DMS 273 treated with DMSO at 0.1 percent for 48 hours (cell line): ENCODE measurements at places on chromosomes 3 and 15.
A peak's percentile ranks its signal among the peaks of the same experiment; 100 is the strongest.

- no peak for DNase-seq
Observed at GRCh38 chr15:65032801-65033537, 3.5 kb upstream of the MTFMT start.

- DNase-seq: no peak
Observed at GRCh38 chr15:50426428-50426827, 2.2 kb downstream of the USP8 start.

- no peak for DNase-seq
Observed at GRCh38 chr3:73141525-73141924, 80.1 kb downstream of the EBLN2 start.

DNA sequence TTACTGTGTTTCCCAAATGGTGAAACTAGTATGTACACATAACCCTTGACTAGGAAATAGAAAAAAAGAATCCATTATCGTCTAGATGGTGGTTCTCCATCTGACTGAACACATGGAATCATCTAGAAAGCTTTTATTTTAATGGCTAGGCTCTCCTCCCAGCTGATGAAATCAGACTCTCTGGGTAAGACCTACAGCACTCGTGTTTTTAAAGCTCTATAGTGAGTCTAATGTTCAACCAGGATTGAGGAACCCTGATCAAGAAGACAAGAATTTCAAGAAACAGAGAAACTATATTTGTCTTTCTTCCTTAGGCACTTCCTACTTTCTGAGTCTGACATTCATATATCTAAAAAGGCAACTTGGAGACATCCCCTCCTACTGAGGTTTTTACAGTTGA lies 118.8 kb downstream of the TMCO5A start:
- no peak for DNase-seq

DNA sequence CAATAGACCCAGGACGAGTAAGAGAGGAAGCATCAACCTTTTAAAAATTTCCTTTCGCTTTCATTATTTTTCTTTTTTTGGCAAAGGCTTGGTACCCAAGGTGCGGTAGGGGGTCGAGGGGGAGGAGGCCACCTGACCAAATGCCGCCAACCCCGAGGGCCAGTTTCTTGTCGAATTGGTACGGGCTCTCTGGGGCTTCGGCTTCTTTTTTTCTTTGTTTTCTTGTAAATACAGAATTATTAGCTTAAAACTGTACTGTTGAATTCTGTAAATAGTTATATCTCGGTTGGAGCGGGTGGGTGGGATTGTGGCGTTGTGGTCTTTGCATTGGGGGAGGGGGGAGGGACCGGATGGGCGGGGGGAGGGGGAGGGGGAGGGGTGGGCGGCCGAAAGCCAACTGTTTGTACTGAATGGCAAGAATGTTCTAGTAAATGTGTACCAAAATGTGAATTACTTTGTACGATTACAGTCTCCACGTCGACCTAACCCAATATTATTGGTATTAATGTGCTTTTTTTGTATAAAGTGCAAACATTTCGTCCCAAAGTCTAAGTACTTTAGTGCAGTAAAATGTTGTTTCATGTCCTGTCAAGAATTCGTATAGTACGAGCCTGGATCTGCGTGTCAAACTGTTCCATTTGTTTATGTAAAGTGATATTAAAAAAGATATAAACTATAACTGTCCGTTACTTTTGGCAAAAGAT lies 4.7 kb downstream of the ZIC1 start:
- no peak for DNase-seq

GRCh38 chr15:63877713-63878271 lies 44.0 kb upstream of the HERC1 start:
- no peak for DNase-seq

- no peak for DNase-seq
Observed at GRCh38 chr15:48029642-48030041, 91.1 kb upstream of the SLC24A5 start.

GRCh38 chr3:30924763-30925162 lies 30.3 kb upstream of the GADL1 start:
- no peak for DNase-seq

GRCh38 chr3:19263606-19264005 lies 115.3 kb downstream of the KCNH8 start:
- DNase-seq: no peak

GRCh38 chr15:100930306-100930848 lies 11.2 kb downstream of the LRRK1 start:
- DNase-seq: no peak

DNA sequence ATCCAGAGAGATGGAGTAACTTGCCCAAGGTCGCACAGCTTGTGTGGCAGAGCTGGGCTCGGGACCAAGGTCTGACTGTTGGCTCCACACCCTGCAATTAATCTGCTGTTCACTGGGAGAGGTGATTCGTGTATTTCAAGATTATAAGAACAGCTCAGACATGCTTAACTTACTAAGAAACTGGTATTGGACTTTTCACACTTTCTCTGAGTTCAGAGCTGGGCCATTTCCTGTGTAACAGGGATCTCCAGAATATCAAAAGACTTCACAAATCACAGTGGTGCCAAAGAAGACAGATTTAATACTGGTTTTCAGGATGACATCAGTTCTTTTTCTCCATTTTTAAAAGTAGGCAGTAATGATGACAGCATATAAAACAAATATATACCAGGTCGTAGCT lies 156.8 kb upstream of the UBE2E1 start:
- DNase-seq: no peak

- DNase-seq: no peak
Observed at GRCh38 chr3:178120367-178120766, 415.9 kb upstream of the KCNMB2 start.

DNA sequence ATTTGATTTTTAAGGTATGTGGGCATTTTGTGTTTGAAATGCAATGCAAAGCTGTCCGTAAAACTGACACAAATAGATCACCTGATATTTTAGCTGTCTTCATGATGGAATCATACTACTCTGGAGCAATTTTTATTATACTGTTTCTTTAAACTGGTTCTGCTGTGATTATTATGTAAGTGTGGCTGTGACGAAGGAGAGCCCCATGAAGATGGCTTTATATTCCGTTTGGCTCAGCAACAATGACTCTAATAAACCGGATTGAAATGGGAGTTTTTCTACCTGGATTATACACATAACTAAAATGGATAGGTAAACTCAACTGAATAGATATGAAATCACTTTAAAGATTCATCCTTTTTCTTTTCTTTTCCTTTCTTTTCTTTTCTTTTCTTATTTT lies 9.4 kb downstream of the TLNRD1 start:
- no peak for DNase-seq

GRCh38 chr15:86231864-86232721 lies 152.4 kb downstream of the AGBL1 start:
- no peak for DNase-seq

- no peak for DNase-seq
Observed at GRCh38 chr15:70835415-70835814, 18.5 kb downstream of the LARP6 start.

- DNase-seq: no peak
Observed at GRCh38 chr15:66826507-66826906, 124.5 kb downstream of the SMAD6 start.

DNA sequence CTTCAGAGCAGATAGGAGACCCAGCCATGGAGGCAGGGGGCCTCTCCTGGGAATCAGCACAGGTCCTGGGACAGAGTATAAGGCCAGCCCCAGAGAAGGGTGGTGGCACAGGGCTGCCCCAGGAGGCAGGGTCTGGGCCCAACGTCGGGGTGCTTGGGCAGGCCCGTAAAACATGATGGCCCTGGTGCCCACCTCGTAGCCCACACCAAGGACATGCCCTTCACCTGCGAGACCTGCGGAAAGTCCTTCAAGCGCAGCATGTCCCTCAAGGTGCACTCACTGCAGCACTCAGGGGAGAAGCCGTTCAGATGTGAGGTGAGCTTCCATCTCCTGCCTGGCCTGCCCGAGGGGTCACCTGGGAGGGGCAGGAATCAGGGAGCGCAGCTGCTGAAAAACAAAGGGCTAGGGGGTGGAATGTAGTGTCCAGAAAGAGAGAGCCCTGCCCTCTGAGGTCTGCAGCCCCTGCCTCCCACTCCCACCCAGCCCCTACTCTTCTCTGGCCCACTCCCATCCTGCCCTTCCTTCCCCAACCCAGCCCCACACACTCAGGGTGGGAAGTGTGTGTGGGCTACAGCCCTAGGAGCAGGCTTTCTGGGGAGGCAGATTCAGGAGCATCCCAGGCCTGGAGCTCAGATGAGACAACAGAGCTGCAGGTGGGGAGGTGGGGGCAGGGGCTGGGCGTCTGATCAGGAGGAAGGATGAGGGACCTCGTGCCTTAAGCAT lies 9.5 kb downstream of the ZBTB47 start:
- no peak for DNase-seq

- DNase-seq: peak; percentile 53
Observed at GRCh38 chr15:66936109-66936860, 129.1 kb upstream of the SMAD3 start.

DNA sequence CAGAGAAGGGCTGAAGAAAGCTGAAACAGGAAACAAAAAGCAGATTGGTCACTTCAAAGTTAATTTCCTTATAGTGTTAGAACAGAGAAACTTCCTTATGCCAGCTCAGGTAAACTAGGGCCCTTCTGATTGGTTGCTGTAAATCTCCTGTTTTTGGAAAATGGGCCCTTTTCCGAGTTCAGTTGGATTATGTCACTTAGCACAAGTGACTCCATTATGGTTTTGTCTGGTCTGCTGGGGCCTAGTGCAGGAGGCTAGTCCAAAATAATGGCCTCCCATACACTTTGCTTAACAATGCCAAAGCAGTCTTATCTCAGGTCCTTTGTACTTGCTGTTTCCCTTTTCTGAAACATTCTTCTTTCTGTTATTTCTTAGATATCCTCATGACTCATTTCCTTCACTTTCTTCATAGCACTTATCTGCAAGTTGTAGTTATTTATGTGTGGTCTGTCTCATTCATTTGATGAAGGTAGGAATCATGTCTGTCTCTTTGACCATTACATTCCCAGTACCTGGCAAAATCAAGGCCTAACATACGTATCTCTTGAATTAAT lies 7.7 kb upstream of the DCP1A start:
- DNase-seq: no peak

DNA sequence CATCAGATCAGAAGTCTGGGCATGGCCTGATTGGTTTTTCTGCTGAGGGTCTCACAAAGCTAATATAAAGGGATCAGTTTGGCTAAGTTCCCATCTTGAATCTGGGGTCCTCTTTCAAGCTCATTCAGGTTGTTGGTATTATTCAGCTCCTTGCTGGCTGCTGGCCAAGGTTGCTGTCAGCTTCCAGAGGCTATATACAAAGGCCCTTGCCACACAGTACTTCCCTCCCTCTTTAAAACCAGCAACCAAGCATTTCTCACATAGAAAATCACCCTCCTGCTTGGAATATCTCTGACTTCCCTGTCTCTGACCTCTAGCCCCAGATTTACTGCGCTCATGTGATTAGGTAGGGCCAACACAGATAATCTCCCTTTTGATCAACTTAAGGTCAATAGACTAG lies 442.9 kb downstream of the ERC2 start:
- no peak for DNase-seq

DNA sequence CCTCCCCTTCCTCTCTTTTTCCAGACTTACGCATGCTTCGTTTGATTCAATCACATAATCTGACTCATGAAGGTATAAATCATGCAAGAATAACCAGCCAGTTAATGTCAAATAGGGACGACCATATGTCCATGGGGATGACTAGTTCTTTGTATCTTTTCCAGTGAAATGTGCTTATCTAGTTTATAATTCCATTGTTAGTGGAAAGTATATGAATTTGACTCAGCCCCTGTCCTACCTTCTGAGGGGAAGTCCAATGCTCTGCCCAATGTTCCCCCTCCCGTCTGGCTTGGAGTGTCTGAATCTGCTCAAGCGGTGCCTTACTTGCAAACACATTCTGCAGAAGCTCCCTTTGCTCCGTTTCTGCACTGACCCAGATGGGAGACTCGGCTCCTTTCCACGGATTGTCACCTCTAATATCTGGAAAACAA lies 55.0 kb upstream of the EPHB3 start:
- DNase-seq: peak; percentile 51

DNA sequence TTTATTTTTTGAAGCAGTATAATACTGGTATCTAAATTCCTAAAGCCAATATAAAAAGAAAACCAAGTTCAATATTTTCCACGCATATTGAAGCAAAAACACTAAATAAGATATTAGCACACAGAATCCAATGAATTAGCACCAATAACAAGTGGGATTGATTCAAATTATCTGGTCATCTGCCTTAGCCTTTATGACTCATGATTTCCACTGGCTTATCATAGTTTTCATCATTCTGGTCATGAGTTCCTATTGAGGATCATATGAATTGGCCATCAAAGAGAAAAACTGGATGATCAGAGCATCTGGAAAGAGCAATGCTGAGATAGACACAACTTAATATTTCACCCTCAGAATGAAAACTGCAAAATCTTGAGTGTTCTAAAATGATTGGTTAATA lies 809.9 kb downstream of the MCTP2 start:
- DNase-seq: no peak

DNA sequence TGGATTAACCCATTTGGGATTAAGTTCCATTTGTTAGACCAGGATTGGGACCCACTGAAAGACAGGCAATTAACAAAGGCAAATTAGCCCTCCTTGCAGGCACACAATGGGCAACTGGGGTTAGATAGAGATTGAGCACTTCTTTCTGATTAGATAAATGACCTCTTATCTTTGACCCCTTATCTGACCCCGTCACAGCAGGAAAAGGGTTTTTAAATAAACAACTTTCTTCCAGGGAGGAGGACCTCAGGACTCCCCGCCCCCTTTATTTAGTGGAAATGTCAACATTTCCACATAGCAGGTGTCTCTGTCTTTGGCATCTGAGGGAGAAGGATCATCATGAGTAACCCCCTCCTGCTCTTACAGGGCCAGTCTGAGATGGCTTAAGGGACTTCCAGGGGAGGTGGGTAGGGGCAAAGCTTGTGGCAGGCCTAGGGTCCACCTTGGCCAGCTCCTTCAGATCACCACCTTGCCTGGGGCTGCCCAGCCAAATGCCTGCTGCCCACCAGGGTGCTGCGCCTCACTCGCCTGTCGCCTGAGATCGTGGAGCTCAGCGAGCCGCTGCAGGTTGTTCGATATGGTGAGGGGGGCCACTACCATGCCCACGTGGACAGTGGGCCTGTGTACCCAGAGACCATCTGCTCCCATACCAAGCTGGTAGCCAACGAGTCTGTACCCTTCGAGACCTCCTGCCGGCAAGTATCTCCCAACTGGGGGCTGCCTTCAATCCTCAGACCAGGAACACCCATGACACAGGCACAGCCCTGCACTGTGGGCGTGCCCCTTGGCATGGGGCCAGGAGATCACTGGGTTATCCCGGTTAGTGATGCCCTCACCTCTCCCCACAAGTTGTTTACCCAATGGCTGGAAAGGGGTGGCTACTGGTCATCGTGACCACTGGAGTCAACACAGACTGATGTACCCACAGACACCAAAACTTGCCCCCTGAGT lies 2.6 kb upstream of the WDR6 start:
- DNase-seq: no peak

DNA sequence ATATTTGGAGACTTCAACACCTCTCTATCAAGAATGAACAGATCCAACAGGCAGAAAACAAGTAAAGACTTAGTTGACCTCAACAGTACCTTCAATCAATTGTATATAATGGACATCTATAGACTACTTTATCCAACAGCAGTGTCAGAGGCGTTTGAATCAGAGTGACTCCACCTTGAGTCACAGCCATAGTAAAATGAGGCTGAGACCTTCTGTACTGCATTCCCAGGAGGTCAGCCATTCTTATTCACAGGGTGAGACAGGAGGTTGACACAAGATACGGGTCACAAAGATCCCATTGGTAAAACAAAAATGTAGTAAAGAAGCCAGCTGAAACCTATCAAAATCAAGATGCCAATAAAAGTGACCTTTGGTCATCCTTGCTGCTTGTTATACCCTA lies 299.8 kb downstream of the CNTN3 start:
- DNase-seq: no peak

- no peak for DNase-seq
Observed at GRCh38 chr3:108838436-108838835, 15.8 kb downstream of the TRAT1 start.
